Glutamatergic neuron (in vitro differentiated cells): ENCODE measurements at places on chromosomes 12 and 14. TPM values are rescaled to one million over a fixed set of nuclear protein-coding genes. Genes with fewer than 3 reads are reported as not detected.
A peak's percentile ranks its signal among the peaks of the same experiment; 100 is the strongest.

DNA sequence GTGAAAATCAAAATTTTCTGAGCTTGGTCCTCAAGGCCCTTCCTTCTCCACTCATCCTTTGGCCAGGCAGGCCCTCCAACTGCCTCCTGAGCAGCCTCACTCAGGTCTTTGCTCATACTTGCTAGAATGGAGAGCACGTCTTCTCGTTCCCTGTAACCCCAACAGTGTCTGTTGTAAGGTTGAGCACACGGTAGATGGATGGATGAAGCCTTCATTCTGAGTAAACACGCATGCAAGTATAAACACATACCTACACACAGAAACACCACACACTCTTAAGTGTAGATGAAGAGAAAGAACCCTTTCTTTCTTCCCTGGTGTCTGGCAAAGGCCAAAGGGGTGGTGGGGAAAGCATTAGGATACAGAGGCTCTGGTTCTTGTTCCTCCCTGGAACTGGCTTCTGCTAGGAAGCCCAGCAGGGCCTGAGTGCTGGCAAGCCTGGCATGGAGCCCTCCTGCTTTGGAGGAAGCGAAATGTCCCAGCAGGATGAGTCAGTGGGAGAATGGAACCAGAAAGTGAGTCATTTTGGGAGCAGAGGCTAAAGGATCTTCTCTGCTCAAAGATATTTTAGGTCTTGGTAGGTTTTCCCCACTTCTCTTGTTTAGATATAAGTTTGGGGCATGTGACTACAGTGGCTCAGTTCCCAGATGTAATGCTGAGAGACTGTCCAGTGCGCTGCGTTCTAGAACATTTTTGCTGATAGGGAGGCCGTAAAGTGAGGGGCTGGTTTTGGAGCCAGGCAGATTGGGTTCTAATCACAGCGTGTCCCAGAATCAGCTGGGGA lies 127.4 kb downstream of the CACNA1C start:
- no peak overlapping the region for H3K27ac ChIP-seq
- DNase-seq, result no peak
- H3K36me3 ChIP-seq, result peaks cover 5% of the 10 kb centered on the region
- peaks cover 4% of the 10 kb centered on the region for H3K4me1 ChIP-seq

Gene OAS2
- not detected for total RNA-seq

DNA sequence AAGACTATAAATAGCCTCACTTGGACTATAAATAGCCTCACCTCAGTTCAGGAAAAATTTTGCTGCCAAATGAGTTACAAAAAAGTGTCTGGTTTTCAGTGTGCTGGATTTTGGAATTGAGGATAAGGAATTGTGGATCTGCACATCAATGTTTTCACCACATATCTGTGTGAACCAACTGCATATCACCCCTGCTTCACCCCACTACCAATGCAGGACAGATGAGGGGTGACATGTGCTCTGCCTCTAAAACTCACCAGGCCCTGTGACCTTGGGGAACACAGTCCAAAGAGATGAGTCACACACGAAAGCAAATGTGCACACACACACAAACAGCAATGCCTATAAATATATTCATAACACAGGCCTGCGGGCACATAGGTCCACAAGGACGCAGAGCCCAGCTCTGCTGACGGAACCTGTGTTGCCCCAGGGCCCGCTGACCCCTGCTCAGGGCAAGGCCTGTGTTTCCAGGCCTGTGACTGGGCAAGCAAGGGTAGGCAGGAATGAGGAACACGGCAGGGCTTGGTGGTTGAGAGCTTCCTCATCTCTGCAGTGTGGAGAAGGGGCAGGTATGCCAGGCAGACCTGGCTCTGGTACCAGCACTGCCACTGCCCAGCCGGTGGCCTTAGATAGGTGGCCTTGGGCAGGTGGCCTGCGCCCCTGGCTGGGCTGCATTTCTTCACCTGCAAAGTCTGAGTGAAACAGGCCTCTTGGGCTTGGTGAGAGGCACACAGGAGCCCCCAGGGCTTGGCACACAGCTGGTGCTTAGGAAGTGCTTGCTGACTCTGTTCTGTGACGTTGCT lies 82.4 kb downstream of the ARL6IP4 start:
- no peaks in the 10 kb centered on the region for H3K36me3 ChIP-seq
- no peak overlapping the region for H3K4me3 ChIP-seq
- peaks cover 17% of the 10 kb centered on the region for H3K27me3 ChIP-seq
- H3K27ac ChIP-seq, result no peak overlapping the region

DNA sequence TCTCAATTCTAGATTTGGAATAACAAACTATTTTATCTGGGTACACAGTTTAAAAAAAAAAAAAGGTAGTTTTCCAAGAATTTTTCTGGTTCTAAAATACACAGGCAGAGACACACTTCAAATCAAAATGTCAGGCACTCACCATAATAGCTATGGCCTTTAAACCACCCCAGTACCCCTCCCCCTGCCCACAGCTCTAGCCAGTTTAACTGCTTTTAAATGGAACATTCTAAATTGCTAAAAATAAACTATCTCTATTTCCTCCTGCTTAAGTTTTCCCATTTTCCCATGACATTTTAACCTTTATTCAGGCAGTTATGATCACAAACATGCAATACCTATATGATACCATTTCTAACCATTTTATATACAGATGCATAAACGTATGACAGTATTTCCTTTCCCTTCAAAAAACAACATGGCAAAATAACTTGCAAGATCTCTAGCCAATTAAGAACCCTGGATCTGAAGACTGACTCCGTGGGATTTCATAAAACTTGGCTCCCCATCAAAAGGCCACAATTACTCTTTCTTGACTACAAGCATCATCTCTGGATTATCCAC lies 46.3 kb downstream of the PPP2R5E start:
- no peak overlapping the region for H3K4me3 ChIP-seq
- no peaks in the 10 kb centered on the region for H3K36me3 ChIP-seq
- peaks cover 1% of the 10 kb centered on the region for H3K27me3 ChIP-seq

DNA sequence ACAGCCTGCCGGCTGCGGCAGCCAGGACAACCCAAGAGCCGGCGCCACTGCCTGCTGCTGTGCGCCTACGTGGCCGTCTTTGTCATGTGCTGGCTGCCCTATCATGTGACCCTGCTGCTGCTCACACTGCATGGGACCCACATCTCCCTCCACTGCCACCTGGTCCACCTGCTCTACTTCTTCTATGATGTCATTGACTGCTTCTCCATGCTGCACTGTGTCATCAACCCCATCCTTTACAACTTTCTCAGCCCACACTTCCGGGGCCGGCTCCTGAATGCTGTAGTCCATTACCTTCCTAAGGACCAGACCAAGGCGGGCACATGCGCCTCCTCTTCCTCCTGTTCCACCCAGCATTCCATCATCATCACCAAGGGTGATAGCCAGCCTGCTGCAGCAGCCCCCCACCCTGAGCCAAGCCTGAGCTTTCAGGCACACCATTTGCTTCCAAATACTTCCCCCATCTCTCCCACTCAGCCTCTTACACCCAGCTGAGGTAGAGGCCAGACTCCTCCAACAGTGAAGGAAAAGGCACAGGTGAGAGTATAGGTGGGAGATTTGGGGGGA lies 10.3 kb downstream of the ZBTB39 start:
- H3K4me1 ChIP-seq, result peaks cover 31% of the 10 kb centered on the region
- H3K4me3 ChIP-seq, result no peak overlapping the region
- peaks cover 10% of the 10 kb centered on the region for H3K36me3 ChIP-seq
- peaks cover 3% of the 10 kb centered on the region for H3K27me3 ChIP-seq

- H3K27me3 ChIP-seq, result peaks cover 4% of the 10 kb centered on the region
- no peak for DNase-seq
- H3K4me1 ChIP-seq, result peaks cover 6% of the 10 kb centered on the region
- H3K4me3 ChIP-seq, result no peak overlapping the region
Observed at GRCh38 chr14:94111276-94112095, 950 bp downstream of the IFI27 start.

GRCh38 chr14:101248840-101249675 lies 312.2 kb upstream of the DIO3 start:
- DNase-seq, result no peak
- H3K4me1 ChIP-seq, result no peaks in the 10 kb centered on the region
- H3K27ac ChIP-seq, result no peak overlapping the region

DNA sequence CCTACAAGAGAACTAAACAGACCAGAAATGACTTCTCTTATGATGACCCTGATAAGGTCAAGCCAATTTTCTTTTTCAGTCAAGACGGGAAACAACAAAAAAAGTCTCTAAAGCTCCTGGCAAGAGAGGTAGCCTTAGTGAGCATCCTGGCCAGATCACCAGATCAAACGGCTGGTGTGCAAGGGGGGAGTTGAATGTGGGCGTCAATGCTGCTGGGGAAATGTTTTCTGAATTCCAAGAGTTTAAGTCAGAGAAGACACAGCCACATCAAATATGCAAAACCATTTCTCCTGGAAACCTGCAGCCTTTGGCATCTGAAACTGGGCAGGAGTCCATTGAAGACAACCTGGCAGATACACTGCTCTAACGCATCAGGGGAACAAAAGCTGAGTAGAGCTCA lies 16.0 kb upstream of the SELPLG start:
- no peak for DNase-seq
- H3K4me3 ChIP-seq, result no peak overlapping the region
- no peak overlapping the region for H3K27ac ChIP-seq
- peaks cover 41% of the 10 kb centered on the region for H3K4me1 ChIP-seq
- peaks cover 9% of the 10 kb centered on the region for H3K27me3 ChIP-seq

GRCh38 chr12:52382854-52383253 lies 2.6 kb downstream of the KRT84 start:
- H3K4me3 ChIP-seq, result no peak overlapping the region
- peaks cover 2% of the 10 kb centered on the region for H3K27me3 ChIP-seq
- H3K4me1 ChIP-seq, result no peaks in the 10 kb centered on the region
- H3K27ac ChIP-seq, result no peak overlapping the region
- no peak for DNase-seq

DNA sequence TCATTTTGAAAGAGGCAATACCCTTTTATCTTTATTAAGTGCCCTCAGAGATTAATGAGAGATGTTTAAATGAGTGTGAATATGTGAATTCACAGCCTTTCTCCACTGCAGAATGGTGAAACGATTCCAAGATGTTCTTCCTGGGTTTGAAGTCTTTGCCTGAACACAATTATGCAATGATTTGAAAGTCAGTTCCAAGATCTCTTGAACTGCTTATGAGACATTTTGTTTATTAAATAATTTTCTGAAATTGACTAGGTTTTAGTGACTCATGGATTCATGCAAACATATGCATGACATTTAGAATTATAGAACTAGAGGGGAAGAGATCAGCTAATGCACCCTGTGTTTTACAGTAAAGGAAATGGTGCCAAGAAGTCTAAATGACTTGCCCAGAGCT lies 118.1 kb upstream of the SLC38A2 start:
- H3K4me1 ChIP-seq, result no peaks in the 10 kb centered on the region
- no peak for DNase-seq
- H3K27ac ChIP-seq, result no peak overlapping the region
- no peaks in the 10 kb centered on the region for H3K27me3 ChIP-seq
- no peaks in the 10 kb centered on the region for H3K36me3 ChIP-seq
- H3K4me3 ChIP-seq, result no peak overlapping the region

DNA sequence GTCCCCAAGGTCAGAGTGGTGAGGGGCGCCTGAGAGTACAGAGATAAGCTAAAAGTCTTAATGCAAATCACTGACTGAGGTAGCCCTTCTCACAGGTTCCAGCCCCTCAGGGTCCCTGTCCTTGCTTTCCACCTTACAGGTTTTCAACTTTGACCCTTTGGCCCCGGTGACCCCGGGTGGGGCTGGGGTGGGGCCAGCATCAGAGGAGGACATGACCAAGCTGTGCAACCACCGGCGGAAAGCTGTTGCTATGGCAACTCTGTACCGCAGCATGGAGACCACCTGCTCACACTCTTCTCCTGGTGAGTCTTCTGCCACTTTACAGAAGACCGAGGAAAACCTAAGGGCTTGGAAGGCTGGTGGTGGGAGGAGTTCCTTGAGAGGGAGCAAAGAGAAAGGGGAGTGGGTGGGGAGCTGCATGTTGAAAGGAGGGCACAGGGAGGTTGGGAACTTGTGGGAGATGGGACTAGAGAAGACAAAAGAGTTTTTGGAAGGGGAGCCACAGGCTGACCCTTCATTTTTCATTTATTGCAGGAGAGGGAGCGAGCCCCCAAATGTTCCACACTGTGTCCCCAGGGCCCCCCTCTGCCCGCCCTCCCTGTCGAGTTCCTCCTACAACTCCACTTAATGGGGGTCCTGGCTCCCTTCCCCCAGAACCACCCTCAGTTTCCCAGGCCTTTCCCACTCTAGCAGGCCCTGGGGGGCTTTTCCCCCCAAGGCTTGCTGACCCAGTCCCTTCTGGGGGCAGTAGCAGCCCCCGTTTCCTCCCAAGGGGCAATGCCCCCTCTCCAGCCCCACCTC lies 2.4 kb downstream of the MBD6 start:
- H3K4me1 ChIP-seq, result peaks cover 26% of the 10 kb centered on the region
- peaks cover 37% of the 10 kb centered on the region for H3K27me3 ChIP-seq
- no peaks in the 10 kb centered on the region for H3K36me3 ChIP-seq
- DNase-seq, result peak; percentile 58
- H3K4me3 ChIP-seq, result peak overlapping the region; percentile 90

- DNase-seq, result no peak
- H3K27ac ChIP-seq, result no peak overlapping the region
- no peaks in the 10 kb centered on the region for H3K4me1 ChIP-seq
- H3K27me3 ChIP-seq, result peaks cover 6% of the 10 kb centered on the region
- no peak overlapping the region for H3K4me3 ChIP-seq
Observed at GRCh38 chr14:23105348-23105824, 597 bp upstream of the CIROP start.

GRCh38 chr12:95216711-95217376 lies 423 bp downstream of the FGD6 start:
- H3K4me1 ChIP-seq, result peaks cover 18% of the 10 kb centered on the region
- peak overlapping the region; percentile 91 for H3K4me3 ChIP-seq
- peak; percentile 46 for DNase-seq
- no peaks in the 10 kb centered on the region for H3K36me3 ChIP-seq

- H3K36me3 ChIP-seq, result no peaks in the 10 kb centered on the region
- H3K27ac ChIP-seq, result peak overlapping the region; percentile 85
- H3K4me3 ChIP-seq, result peak overlapping the region; percentile 82
- peak; percentile 57 for DNase-seq
- H3K4me1 ChIP-seq, result peaks cover 14% of the 10 kb centered on the region
Observed at GRCh38 chr14:51846631-51847488, 13.6 kb upstream of the GNG2 start.

GRCh38 chr12:57522887-57523705 lies 472 bp downstream of the MBD6 start:
- H3K4me3 ChIP-seq, result peak overlapping the region; percentile 90
- H3K4me1 ChIP-seq, result peaks cover 27% of the 10 kb centered on the region
- peaks cover 7% of the 10 kb centered on the region for H3K36me3 ChIP-seq

Gene CCDC197
- not detected for total RNA-seq

- H3K4me1 ChIP-seq, result peaks cover 2% of the 10 kb centered on the region
- no peaks in the 10 kb centered on the region for H3K36me3 ChIP-seq
- DNase-seq, result no peak
- peaks cover 8% of the 10 kb centered on the region for H3K27me3 ChIP-seq
- peak overlapping the region; percentile 60 for H3K27ac ChIP-seq
- H3K4me3 ChIP-seq, result peak overlapping the region; percentile 89
Observed at GRCh38 chr14:73760598-73761586, 46.7 kb upstream of the PNMA1 start.

- no peaks in the 10 kb centered on the region for H3K4me1 ChIP-seq
- H3K36me3 ChIP-seq, result no peaks in the 10 kb centered on the region
- H3K27me3 ChIP-seq, result peaks cover 2% of the 10 kb centered on the region
- no peak overlapping the region for H3K27ac ChIP-seq
- DNase-seq, result no peak
- no peak overlapping the region for H3K4me3 ChIP-seq
Observed at GRCh38 chr12:12333407-12334366, 16.4 kb downstream of the MANSC1 start.
